ENCODE measurements at places on chromosomes 4 and X. TPM values are rescaled to one million over a fixed set of nuclear protein-coding genes. Genes with fewer than 3 reads are reported as not detected.

- no peak for DNase-seq
These were observed 122.1 kb downstream of the AFF1 start for GRCh38 chr4:87056881-87057280.

DNA sequence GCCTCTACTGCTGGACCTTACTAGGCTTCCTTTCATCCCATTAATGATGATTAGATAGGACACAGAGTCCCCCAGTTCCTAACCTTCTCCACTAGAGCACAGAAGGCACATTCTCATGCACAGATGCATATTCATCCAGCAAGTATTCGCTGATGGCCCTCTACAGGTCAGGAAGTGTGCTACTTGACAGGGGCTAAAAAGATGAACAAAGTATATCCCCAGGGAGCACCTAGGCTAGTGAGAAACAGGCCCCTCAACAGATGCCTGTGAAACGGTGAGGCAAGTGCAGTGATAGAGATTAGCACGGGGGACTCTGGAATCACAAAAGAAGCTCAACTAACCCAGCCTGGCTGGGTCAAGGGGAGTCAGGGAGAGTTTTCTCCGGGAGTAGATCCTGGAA, 95.8 kb downstream of the MGST2 start:
- DNase-seq = no peak

DNA sequence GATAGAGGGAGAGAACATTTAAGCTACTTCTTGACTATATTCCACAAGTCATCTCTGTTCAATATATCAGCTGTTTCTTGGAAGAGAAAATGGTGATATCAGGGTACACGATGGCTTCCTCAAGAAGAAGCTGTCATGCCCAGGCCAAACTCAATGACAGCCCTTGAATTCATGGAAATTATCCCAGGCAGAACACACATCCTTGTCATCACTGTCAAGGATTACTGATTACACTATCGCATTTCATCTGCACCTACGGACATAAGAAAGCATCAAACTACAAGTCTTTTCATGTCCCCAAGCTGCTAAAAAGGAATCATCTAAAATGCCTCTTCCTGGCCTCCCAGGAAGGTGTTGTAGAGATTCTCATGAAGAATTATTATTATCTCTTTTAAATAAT, 165.2 kb upstream of the SLC7A11 start:
- DNase-seq = no peak

DNA sequence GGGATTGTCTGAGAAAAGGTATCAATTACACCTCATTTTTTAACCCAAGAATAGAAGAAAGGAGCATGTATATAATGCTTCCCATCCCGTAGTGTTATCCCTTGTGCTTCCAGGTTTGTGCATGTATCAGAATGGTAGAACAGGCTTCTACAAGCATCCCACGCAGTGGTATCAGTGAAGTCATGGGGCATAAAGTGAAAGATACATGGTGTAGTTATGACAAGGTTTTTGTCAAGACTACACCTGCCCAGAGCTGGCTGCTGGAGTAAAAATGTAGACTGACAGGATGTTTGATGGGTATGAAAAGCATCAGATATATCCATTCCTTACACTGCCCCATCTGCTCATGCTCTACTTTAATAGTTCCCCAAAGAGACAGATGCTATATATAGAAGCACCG, 9.5 kb downstream of the TLR1 start:
- DNase-seq = no peak

GRCh38 chrX:17542123-17542522, 167.1 kb downstream of the NHS start:
- no peak for DNase-seq

- DNase-seq = peak; percentile 19
These were observed 20.6 kb upstream of the CLDN24 start for GRCh38 chr4:183342541-183343533.

DNA sequence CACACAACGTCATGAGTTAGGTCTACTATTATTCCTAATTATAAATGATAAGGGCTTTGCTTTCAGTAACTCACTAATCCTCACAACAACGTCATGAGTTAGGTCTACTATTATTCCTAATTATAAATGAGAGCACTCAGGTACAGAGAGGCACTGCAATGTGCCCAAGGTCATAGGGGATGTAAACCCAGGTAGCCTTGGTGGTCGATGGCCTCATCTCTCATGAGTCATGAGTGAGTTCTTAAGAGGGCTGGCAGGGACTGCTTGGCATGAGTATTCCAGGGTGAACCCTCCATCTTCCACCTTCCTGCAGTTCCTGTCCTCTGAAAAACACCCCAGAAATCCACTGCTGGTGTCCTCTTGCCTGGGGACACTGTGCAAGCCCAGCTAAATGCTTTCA, 317.1 kb downstream of the STK32B start:
- no peak for DNase-seq

DNA sequence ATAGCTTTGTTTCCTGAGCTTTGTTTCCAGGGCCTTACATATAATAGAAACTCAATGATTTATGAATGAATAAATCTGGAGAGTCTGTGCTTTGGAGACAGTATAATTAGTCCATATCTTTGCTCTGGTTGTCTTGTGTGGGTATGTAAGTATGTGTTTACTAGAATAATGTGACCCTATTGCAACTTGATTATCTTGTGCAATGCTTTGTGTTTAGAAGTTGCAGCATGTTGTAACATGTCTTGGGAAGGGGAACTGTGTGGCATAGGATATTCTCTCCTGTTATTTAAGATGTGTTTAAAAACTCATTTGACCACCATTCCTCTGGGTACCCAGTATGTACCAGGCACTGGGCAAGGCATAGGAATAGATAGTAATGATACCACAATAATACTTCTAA, 6.1 kb downstream of the SPATA18 start:
- DNase-seq = no peak

- DNase-seq = peak; percentile 16
These were observed 1.3 kb upstream of the FHIP1A start for GRCh38 chr4:151407466-151408379.

GRCh38 chr4:97978791-97979488, 164.3 kb downstream of the STPG2 start:
- DNase-seq = no peak

DNA sequence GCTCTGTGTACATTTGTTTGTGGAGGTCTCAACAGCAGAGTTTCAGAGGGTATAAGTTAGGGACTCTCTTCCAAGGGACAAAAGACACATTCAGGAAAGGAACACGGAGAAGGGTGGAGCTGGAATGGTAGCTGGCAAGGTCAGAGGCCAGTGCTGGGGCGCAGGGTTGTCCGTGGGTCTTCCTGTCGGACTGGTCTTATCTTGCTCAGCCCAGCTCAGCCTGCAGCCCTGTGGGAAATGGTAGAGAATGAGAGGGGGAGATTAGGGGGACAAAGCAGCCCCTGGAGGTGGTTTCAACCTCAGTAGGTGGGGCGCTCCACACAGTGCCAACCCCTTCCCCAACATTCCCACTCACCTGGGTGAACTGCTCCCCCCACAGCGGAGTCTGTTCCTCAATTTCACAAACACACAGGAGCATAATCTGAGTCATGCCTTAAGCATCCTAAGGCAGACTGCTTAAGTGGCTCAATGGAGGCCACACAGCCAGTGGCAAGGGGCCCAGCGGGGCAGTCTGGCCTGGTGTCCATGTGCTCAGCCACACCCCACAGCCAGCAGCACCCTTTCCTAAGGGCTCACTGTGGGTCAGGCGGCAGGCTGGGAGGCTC, 6.9 kb upstream of the HDAC6 start:
- no peak for DNase-seq

DNA sequence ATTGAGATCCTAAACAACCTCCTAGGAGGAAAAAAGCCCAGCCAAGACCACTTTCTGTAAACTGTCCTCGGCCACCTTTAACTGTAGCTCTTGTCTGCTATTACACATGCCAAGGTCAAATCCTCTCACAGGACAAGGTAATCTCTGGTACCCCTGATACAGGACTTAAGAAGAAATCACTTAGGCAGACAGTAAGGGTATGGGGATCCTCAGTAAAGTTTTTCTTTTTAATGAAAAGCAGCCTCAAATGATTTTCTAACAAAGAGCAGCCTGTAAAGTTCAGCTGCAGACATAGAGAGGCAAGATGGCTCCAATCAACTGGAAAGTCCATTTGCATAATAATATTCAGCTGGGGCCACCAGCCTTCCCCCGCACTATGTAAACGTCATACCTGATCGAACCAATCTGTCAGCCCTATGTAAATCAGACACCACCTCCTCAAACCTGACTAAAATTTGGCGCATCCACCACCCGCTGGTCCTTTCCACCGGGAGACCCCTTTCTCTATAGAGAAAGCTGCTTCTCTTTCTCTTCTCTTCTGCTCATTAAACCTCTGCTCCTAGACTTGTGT, 14.6 kb upstream of the MPP1 start:
- DNase-seq = no peak

GRCh38 chrX:110282922-110283321, 35.0 kb downstream of the AMMECR1 start:
- no peak for DNase-seq

DNA sequence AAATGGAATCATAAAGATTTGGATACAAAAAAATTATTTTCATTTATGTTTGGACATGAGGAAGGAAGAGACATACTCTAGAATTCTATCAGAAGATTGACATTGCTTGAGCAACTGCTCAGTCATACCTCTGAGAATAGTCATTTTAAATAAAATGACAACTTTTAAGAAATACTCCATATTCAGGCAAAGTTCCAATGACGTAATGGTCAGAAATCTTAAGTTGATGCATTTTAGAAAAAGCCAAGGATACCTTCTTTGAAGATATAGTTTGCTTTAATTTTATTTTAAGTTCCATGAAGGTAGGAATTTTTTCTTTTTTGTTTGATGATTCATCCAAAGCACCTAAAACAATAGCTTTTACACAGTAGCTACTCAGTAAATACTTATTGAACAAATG, 110.3 kb upstream of the ATOH1 start:
- DNase-seq = no peak

DNA sequence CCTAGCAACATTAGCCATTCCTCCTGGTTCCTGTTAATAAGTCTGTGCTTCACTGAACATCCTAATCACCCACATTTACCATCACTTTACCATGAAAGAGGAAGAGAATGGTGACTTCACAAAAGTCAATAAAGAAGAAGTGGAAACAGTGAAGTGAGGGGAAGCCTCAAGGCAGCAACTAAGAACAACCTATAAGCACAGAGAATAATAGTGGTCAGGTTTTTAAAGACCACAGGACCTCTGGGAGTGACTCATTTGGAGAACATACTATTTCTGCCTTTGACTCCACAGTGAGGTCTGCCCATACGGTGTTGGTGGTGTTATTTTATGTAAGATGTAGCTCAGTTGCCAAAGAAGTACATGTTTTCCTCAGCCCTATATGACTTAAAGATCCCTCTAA, 86.0 kb upstream of the TET2 start:
- no peak for DNase-seq

DNA sequence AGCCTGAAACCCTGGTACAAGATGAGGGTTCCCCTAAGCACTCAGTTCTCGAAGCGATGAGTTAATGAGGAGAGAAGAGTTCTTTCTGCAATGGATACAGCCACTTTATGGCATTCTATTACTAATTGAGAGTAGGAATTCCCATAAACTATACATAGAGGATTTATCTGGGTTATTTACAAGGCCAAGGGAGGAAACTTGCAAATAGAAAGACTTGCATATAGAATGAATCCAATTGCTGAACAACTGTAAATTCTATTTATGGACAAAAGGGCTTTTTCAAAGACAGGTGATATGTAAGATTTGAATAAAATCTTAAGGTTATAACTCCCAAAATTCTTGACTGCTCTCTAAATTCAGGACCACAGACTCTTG, 182.2 kb downstream of the PPARGC1A start:
- DNase-seq = no peak

GRCh38 chrX:86066998-86067397, 19.6 kb upstream of the CHM start:
- DNase-seq = no peak

- DNase-seq = no peak
These were observed 24.1 kb upstream of the PBDC1 start for GRCh38 chrX:76148753-76149152.

DNA sequence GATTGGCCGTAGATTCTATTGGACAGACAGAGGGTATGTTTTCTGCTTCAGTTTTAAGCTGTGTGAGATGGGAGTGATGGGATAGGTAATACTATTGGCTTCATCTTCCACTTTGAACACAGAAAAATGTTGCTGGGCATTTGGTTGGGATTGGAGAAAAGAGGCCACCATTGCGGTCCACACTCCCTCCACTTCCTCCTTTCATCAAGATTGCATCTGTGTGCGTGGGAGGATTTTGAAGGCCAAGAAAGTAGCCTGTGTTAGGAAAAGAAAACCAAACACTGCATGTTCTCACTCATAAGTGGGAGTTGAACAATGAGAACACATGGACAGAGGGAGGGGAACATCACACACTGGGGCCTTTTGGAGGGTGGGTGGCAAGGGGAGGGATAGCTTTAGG, 56.4 kb downstream of the EGF start:
- no peak for DNase-seq

DNA sequence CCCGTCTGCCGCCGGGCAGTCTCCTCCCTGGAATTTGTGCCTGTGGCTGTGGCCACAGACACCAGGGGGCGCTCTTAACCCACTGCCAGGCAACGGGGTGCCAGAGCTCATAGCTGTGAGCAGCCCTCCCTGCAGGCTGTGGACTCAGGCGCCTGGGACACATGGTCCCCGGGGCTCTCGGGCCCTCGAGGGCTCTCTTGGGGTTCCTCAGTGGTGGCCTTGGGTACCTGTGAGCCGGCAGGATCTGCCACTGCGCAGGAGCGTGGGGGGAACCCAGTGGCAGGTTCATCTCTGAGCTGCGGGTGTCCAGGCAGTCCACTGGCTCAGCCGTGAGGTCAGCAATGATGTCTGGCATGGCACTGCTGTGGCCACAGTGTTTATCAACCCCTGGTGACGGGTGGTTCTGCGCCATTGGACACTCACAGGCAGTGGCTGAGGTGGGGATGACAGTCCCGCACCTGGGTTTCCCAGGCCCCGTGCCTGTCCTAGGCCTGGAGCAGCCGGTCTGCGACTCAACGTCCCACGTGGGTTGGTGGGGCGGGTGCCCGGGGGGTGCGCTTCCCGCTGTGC, 37.2 kb downstream of the PCGF3 start:
- DNase-seq = peak; percentile 49

OTUD4 gene
- total RNA-seq = 37.6 TPM

CLTRN gene
- 0.66 TPM for total RNA-seq

TRIM61 gene
- total RNA-seq = 2.3 TPM

GCNA gene
- 1.4 TPM for total RNA-seq

ABHD18 gene
- 30.4 TPM for total RNA-seq

S100G gene
- total RNA-seq = not detected

FHDC1 gene
- total RNA-seq = 0.38 TPM

GPR173 gene
- 0.25 TPM for total RNA-seq

GALNTL6 gene
- total RNA-seq = not detected

C4orf50 gene
- not detected for total RNA-seq
